ENCODE measurements at places on chromosomes 11 and 22. TPM values are rescaled to one million over a fixed set of nuclear protein-coding genes. Genes with fewer than 3 reads are reported as not detected.

Gene HOATZ
- not detected for total RNA-seq

Gene PGR
- total RNA-seq: not detected

Gene CRYBB2
- not detected for total RNA-seq

Gene SLC7A4
- total RNA-seq: 2.9 TPM
